ENCODE measurements at places on chromosomes 2 and 18. TPM values are rescaled to one million over a fixed set of nuclear protein-coding genes. Genes with fewer than 3 reads are reported as not detected.

GRCh38 chr2:74499940-74500577 is 656 bp upstream of the LBX2 start:
- DNase-seq: no peak

- no peak for DNase-seq
Observed at GRCh38 chr2:101693991-101694588, 3.4 kb upstream of the MAP4K4 start.

- no peak for DNase-seq
Observed at GRCh38 chr2:33059471-33060156, 112.9 kb downstream of the LTBP1 start.

- no peak for DNase-seq
Observed at GRCh38 chr18:35620765-35621164, 39.2 kb downstream of the GALNT1 start.

KCNS3 gene
- 0.84 TPM for total RNA-seq

SERPINB3 gene
- total RNA-seq: 0.28 TPM

- DNase-seq: no peak
Observed at GRCh38 chr2:4139316-4139715, 435.9 kb downstream of the DCDC2C start.

DNA sequence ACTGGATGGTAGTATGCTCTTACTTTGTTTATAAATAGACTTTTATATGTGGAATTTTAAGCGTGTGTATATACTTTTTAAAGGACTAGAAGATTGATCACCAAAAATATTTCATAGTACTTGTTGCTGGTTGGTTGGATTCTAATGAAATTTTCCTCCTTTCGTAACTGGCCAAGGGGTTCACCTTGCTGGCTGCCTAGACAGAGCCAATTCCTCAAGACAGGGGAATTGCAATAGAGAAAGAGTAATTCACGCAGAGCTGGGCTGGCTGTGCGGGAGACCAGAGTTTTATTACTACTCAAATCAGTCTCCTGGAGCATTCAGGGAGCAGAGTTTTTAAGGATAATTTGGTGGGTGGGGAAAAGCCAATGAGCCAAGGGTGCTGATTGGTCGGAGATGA is 70.7 kb downstream of the SNORC start:
- DNase-seq: no peak

DNA sequence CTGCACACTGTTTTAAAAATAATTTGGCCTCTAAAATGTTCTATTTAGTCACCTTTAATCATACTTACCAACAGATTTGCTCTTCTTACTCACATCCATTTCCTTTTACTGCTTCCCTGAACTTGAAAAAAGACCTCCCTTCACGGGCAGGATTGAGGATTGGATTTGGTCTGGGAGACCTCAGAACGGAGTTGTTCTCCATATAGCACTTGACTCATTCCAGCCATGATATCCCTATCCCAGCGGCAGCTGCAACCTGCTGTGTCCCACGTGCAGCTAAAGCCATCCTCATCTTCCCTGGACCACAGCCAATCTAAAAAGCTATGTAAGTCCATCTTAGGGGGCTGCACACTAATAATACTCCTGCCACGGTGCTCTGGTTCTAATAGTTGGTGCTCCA is 97.0 kb upstream of the PTPRM start:
- no peak for DNase-seq

DNA sequence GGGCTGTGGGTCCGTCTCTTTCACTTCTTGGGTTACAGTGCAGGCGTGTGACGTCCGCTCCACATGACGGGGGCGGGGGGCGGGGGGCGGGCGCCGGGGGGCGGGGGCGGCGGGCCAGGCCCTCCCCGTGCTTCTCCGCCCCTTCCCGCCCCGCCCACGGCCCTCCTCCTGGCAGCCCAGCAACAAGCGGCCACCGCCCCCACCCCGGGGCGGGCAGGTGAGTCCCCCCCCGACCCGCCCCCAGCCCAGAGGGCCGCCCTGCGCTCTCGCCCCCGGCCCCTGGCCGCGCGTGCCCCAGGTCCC is 3.6 kb downstream of the ZNF516 start:
- DNase-seq: peak; percentile 74

- DNase-seq: no peak
Observed at GRCh38 chr2:163641986-163642385, 93.8 kb downstream of the FIGN start.

ACTR1B gene
- total RNA-seq: 63.7 TPM

DNA sequence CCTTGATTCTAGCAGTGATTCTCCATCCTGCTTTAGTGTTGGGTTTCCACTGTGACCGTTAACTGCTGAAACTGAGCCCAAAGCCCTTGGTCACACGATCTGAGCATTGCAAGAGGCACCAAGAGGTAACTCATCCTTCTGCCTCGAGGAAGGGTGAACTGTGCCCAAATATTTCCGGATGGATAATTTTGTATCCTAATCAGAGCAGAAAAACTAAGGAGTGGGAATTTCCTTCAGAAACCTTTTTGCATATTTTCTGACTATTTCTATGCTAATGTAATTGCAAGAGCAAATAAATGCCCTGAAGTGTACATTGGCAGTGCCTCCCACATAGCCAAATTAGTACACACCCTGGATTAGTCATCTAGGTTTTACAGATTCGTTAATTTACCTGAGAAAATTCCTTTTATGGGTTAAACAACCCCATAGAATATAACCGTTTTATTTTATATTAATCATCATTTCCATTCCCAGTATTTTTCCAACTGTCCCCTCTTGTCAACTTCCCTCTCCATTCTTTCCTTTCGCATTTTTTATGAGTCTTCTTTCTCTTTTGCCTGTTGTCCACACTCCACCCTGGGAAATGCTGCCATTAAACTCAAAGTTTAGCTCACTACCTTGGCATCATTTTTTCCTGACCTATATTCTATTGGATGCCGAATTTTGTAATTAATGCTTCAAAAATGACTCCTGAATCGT is 31.7 kb upstream of the COBLL1 start:
- no peak for DNase-seq

PTGR3 gene
- total RNA-seq: 19.8 TPM

GCKR gene
- not detected for total RNA-seq

- DNase-seq: no peak
Observed at GRCh38 chr2:183195998-183196409, 71.8 kb downstream of the NUP35 start.

DNA sequence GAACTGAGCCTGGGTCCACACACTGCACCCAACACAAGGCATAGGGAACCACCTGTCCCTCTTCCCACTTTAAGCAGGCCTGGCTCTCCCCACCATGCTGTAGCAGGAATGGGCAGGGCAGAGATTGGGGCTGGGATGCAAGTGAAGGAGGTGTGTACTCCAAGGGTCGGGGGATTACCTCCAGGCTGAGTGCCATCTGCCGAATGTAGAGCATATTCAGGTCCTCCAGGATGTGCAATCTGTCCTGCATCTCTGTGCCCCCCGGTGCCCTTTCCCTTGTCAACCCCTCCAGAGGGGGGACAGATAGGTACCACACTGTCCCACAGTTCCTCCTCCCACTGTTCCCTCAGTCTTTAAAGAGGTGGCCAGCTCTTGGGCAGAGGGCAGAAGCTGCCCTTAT is 2.4 kb downstream of the RTKN start:
- no peak for DNase-seq

LYPD6B gene
- total RNA-seq: 0.37 TPM

- no peak for DNase-seq
Observed at GRCh38 chr2:85265304-85265703, 62.5 kb downstream of the TGOLN2 start.

DNA sequence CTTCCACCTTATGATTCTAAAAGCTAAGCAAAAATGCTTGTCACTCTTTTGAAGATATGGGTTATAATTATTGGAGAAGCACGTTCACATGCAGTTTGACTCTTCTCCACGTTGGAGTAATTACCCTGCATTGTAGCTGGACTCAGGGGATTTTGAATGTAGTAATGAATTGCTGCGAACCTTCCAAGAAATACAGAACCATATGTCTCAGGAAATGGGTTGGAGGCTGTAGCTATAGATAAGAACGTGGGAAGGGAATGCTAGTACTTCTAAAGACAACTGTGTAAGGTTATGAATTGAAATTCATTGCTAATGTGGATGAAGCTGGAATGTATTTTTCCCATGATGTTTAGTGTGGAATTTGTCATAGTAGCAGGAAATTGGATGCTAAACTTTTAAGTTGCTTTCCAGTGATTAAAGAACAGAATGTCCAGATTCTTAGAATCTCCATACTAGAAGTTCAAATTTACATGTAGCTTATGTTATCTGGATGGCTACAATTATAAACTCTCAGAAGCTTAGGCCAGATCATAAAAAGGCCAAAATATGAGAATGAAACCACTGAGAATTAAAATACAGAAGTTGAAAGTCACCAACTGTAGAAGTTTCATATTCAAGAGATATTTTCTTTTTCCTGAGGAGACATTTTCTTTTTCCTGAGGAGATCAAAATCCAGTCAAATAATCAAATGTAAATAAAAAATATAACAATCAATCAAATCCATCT is 27.3 kb upstream of the SPOPL start:
- DNase-seq: no peak

IL36G gene
- total RNA-seq: not detected

POMC gene
- total RNA-seq: not detected

TSPYL6 gene
- total RNA-seq: not detected

RTP5 gene
- total RNA-seq: not detected

CTNNA2 gene
- not detected for total RNA-seq

GRCh38 chr2:25257931-25258846 is 83.5 kb downstream of the DNMT3A start:
- no peak for DNase-seq

GRCh38 chr2:40488927-40489677 is 37.2 kb upstream of the SLC8A1 start:
- peak; percentile 58 for DNase-seq

GRCh38 chr18:32545631-32546030 is 74.9 kb upstream of the GAREM1 start:
- no peak for DNase-seq

- DNase-seq: no peak
Observed at GRCh38 chr2:100527440-100528015, 35.3 kb upstream of the PDCL3 start.

DNA sequence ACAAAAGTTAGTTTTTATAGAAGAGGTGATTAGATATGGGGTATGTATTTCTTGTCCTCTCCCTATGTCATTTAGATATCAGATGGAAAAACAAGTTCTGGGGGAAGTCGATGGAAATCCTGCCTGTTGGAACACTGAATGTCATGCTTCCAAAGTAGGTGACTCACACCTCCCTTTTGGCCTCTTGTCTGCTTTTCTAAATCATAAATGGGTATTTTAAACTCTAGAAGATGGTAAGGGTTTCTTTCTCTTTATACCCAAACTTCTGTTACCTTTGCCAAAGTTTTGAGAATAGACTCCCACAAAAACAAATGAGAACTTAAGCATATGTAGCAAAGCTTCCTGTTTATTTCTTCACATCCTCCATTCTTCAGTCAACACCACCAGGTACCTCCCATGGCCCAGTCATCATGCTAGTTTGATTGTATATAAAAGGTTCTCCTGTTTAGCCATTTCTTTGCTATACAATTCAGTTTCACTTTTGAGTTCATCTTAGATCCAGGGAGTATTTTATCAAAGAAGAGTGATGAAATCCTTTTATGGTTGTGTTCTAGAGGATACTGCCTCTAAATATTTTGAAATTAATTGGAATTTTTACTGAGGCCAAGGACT is 63.9 kb downstream of the PRKRA start:
- DNase-seq: no peak

C2orf42 gene
- total RNA-seq: 17.6 TPM

SPEG gene
- total RNA-seq: 25.7 TPM

DNA sequence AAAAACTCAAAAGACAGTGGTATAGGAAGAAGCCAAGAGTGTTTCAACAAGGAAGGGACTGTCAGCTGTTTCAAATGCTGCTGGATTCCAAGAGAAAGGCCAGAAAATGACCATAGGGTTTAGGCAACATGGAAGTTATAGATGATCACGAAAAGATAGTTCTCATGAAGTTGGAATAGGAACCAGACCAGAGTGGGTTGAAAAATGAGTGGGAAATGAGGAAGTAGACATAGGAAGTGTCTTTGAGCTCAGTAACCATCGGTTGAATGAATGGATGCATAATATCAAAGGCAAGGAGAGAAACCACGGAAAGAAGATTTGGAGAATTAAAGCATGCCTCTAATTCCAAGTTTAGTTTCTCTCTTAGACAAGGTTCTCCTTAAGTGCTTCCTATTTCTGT is 1.3 kb downstream of the NCAPH start:
- DNase-seq: no peak

GRCh38 chr18:48027401-48027963 is 97.0 kb upstream of the SMAD2 start:
- peak; percentile 38 for DNase-seq
